AG08395 (cell line): ENCODE measurements at places on chromosomes 13 and 19.

- no peak for DNase-seq
Observed at GRCh38 chr19:15284896-15285295, 47.4 kb downstream of the BRD4 start.

DNA sequence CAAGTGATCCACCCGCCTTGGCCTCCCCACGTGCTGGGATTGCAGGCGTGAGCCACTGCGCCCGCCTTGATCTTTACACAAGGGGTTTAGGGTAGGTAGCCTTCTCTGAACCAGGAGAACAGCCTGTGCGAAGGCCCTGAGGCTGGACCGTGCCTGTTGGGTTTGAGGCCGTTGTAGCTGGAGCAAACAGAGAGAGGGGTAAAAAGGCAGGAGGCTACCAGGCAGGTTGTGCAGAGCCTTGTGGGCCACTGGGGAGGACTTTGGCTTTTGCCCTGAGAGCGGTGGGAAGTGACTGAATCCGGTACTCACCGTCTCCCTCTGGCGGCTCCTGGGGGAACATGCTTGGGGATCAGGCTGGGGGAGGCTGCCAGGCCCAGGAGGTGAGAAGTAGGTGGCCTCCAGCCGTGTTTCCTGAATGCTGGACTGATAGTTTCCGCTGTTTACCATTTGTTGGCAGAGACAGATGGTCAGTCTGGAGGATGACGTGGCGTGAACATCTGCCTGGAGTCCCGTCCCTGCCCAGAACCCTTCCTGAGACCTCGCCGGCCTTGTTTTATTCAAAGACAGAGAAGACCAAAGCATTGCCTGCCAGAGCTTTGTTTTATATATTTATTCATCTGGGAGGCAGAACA, 24.6 kb downstream of the SPC24 start:
- DNase-seq = peak; percentile 85

DNA sequence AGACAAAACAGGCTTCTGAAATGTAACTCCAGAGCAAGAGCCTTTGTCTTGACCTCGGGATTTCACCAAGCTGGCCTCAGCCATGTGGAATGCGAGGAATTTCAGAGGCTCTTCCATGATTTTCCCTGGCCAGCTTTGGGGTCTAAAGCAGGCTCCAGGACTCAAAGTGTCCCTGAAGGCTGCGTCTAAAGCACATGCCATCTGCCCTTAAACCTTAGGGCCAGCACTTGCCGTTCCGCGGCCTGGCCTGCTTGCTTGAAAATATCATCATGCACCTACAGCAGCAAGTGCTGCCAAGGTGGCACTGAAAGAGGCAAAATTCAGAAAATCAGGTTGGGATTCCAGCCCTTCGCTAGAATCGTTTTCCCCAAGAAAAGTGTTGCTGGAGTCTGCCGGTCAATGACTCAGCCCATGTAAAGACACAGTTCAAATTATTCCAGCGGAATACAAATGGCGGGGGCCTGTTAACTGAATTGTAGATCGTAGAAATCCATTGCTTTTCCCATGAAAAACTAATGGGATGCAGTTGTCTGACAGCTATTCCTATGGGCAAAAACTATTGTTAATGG, 105.7 kb upstream of the RAP2A start:
- peak; percentile 70 for DNase-seq

DNA sequence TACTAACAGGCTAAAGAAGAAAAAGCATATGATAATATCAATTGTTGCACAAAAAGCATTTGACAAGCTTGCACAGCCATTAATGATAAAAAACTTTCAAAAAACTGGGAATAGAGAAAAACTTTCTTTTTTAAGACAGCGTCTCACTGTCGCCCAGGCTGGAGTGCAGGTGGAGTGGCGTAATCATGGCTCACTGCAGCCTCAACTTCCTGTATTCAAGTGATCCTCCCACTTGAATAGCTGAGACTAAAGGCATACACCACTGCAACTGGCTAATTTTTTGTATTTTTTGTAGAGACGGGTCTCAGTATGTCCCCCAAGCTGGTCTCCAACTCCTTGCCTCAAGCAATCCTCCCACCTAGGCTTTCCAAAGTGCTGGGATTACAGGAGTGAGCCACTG, 382.8 kb downstream of the TSHZ3 start:
- DNase-seq = no peak

GRCh38 chr19:44521370-44521769, 8.1 kb downstream of the CEACAM20 start:
- no peak for DNase-seq

DNA sequence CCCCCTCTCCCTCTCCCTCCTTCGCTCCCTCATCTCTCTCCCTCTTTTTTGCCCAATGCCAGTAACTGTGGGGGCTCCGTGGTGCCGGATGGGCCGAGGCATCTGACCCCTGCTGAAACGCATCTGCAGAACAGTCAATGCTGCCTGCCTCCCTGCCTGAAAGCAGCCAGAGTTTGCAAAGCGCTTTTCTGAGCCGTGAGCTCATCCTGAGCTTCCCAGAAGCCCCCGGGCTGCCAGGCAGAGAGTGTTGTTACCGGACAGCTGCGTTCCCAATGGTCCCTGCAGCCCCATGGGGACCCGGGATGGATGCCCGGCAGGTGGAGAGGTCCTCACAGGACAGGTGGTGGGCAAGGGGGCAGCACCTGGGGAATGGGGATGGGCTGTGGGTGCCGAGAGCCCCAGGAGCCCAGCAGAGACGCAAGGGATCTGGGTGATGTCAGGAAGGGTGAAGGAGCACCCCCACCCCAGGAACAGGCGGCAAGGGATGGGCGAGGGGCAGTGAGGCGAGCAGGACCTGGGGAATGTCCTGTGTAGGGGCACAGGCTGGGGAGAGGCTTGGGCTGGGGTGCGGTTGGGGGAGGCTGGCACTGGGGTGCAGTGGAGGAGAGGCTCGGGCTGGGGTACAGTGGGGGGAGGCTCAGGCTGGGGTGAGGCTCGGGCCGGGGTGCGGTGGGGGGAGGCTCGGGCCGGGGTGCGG, 33.0 kb downstream of the GPX4 start:
- DNase-seq = no peak

DNA sequence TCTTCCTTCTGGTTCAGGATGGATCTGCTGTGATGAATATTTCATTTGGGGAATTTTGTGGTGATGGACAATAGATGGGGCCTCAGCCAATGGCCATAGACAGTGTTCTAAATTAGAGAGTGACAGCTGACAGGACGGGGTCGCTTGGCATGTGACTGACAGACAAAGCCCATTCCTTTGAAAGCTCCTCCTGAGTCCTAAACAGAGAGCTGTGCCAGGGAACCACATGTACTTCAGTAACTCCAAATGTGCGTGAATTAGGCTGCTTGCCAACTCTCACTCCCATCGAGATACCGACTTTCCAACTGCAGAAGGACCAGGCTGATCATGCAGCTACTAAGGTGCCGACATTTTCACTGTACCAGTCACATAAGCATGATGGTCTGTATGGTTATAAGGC, 187.7 kb downstream of the SHISA2 start:
- no peak for DNase-seq

GRCh38 chr19:35140207-35140961, 1.8 kb downstream of the FXYD1 start:
- no peak for DNase-seq

GRCh38 chr13:96824140-96824539, 170.1 kb downstream of the OXGR1 start:
- no peak for DNase-seq

DNA sequence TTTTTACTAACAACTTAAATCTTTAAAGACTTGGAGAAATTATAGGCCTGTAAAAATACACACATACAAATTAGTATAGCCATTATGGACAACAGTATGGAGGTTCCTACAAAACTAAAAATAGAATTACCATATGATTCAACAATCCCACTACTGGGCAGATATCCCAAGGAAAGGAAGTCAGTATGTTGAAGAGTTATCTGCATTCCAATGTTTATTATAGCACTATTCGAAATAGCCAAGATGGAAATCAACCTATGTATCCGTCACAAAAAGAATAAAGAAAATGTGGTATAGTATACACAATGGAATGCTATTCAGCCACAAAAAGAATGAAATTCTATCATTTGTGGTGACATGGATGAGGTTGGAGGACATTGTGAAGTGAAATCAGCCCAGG, 37.2 kb downstream of the SLITRK1 start:
- no peak for DNase-seq

DNA sequence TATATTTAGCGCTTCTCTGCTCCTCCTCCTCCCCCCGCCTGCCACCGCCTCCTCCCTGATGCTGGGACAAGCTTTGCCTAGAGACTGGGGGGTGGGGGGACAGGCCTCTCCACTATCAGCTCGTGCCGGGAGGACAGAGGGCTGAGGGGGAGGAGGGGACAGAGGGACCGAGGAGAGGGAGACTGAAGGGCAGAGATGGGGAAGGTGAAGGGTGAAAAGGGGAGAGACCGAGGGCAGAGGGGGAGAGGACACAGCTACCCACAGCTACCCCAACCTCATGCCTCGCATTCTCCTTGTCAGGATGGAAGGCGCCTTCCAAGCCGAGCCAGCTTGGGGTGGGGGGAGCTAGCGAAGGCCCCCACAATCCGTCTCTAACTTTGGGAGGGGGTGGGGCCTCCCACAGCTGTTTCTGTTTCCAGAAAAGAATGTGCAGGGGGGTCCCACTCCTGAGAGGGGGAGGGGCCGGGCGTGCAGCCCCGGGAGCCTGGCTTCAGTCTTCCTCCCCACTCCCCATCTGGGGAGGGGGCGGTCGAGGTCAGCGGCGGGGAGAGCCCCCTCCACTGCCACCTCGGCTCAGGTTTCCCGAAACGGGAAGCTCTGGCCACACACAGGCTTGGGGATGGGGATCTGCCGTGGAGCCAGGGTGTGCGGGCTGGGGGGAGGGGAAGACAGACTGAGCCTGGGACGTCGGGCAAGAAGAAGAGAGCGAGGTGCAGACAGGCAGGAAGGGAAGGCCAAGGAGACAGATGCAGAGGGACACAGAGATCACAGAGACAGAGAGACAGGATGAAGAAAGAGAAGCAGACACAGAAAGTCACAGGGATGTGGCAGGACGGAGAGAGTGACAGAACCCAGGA, 1.6 kb downstream of the DACT3 start:
- peak; percentile 41 for DNase-seq

DNA sequence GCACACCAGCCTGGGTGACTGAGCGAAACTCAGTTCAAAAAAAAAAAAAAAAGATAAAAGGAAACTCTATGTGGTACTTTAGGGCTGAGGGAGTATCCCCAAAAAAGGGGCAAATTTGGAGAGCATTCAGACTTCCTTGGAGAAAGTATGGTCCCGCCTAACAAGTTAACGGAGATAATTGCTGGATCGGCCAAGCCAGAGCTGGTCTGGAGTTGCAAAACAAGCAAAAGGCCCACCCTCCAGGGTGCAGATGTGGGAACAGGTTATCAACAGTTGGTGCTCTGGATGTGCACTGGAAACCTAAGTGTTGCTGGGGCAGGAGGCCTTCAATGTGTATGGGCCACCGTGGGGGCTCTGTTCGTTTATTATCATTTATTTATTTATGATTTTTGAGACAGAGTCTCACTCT, 2.8 kb downstream of the IQCN start:
- no peak for DNase-seq

DNA sequence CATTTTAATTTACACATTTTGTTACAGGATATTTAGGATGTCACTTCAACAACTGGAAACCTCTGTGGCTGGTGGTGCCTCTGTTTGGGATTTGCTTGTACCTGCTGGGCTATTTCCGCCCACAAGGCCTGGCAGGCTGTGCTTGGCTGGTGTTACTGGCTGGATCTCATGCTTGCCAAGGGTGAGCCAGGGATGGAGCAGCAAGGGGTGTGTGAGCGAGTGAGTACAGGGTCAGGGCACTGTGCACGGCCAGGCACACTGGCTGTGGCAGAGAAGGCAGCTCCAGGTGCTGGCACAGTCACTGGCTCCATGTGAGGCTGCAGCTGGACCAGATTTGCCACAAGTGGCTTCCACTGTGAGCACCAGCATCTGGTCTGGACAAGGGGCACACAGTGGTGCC, 1254.8 kb downstream of the SLITRK5 start:
- no peak for DNase-seq

DNA sequence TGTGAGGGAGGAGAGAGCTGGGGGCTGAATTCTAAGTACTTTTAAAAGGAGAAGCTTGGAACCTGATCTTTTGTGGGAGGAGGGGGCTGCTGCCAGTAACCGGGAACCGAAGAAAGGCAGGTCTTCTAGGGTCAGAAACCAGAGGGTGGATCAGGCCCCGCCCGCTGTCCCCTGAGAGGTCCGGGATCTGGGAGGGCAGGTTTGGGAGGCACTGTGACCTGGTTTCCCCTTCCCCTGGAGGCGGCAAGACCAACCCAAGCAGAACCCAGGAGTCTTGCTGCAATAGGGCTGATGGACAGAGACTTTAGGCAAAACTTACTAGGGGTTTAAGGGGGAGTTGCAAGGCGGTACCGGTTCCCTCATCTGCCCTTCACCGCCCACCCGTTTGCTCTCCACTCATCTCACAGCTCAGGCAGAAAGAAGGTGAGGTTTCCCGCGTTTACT, 707 bp upstream of the KLK8 start:
- DNase-seq = no peak

DNA sequence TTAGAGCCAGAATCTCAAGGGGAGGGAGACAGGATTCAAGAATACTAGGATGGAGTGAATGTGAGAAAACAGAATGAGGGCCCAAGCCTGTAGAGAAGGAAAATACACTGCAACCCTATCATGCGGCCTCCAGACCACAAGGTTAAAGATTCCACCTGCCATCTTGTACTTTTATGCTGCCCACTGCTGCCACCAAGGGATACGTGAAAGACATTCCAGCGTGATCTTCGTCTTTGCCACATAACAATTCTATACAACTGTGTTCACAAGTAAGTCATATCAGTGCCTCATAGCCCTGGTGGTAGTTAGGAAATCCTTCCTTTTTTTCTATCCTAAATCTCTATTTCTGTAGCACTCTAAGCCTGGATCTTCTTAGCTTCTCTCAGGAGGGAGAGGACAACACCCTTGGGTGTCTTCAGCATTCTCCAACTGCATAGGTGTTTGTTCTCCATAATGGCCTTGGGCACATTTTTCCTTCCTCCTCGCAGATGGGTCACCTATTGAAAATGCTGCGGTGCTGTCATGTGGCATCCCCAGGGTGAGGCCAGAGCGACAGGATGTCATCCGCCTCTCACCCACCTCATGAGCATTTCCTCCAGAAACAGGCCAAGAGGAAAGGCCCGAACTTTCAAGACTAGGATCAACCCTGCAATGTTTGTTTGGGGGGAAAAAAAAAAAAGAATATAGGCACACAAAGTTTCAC, 13.6 kb downstream of the TPT1 start:
- DNase-seq = no peak

DNA sequence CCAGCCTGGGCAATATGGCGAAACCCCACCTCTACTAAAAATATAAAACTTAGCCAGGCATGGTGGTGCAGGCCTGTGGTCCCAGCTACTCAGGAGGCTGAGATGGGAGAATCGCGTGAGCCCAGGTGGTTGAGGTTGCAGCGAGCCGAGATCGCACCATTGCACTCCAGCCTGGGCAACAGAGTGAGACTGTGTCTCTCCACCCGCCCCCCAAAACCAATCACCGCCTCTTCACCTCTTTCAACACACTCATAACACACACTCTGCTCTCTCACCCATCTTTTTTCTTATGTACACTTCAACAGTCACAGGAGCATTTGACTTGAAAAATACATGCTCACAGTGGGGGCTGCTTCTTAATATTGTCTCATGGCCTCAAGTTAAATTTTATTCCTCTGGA, 76.8 kb downstream of the ESD start:
- DNase-seq = no peak
